ENCODE measurements at places on chromosomes 13 and 19.

DNA sequence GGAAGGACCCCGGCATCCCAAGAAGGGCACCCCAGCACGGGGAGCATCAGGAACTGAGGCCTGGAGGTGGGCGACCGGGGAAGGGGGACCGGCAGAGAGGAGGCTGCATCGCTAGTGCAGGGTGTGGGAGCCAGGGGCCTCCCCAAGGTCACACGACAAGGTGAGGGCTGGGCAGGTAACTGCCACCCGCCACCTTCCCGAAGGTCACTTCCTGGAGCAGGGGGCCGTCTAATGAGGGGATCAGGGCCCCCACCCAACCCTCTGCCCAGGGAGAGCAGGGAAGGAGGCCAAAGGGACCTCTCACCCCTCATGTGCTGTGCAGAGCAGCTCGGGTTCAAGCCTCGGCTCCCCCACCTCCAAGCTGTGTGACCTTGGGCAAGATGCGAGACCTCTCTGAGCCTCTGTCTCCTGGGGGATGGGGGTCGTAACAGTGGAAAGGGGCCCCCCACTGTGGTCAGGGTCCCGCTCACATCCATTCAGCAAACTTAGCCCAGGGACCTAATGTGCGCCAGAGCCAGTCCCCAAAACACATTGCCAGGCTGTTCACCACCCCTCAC, 6.0 kb downstream of the ZBTB7A start:
- no peak for DNase-seq

DNA sequence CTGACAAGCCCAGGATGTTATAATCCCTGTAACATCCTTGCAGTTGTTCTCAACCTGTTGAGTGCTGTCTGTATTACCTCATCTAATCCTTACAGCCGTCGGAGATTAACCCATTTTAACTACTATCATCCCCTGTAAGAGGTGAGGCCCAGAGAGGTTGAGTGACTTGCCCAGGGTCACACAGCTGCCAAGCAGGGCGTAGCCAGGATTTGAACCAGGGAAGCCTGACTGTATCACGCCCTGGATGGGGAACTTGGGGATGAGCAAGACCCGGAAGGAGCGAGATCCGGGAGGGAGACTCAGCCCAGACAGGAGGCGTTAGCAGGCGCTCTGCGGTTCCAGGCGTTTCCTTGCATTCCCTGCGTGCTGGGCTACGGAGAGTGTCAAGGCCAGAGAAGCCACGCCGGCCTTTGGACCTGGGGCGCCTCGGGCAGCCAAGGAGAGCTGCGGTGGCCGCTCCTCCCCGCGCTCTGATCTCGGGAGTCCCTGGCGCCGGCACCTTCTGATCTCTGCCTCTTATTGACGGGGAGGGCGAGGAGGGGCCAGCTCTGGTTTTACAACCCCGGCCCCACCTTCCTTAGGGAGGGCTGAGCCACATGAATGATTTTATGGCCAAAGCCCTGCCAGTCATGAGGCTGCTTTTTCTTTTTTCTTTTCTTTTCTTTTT, 6.2 kb downstream of the SULT2B1 start:
- DNase-seq = no peak

- no peak for DNase-seq
Observed at GRCh38 chr19:29761575-29762232, 46.6 kb upstream of the C19orf12 start.

- DNase-seq = no peak
Observed at GRCh38 chr13:96519380-96519779, 429.5 kb downstream of the HS6ST3 start.

DNA sequence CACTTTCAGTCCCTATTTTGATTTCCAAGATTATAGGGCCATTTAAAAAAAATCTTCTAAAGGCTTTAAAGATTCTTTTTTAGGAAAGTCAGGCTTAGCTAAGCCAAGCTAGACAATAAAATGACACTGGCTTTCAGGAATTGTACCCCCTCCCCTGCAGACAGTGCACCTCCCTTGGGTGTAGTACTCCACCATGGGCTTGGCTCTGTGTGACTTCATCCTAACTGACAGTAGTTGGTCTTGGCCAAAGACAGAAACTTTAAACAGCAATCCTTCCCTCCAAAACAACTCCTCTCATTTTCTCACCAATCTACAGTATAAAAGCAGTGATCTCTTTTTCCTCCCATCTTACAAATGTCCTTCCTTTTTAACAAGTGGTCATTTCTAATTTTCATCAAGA, 283.0 kb downstream of the DNAJC15 start:
- DNase-seq = no peak

DNA sequence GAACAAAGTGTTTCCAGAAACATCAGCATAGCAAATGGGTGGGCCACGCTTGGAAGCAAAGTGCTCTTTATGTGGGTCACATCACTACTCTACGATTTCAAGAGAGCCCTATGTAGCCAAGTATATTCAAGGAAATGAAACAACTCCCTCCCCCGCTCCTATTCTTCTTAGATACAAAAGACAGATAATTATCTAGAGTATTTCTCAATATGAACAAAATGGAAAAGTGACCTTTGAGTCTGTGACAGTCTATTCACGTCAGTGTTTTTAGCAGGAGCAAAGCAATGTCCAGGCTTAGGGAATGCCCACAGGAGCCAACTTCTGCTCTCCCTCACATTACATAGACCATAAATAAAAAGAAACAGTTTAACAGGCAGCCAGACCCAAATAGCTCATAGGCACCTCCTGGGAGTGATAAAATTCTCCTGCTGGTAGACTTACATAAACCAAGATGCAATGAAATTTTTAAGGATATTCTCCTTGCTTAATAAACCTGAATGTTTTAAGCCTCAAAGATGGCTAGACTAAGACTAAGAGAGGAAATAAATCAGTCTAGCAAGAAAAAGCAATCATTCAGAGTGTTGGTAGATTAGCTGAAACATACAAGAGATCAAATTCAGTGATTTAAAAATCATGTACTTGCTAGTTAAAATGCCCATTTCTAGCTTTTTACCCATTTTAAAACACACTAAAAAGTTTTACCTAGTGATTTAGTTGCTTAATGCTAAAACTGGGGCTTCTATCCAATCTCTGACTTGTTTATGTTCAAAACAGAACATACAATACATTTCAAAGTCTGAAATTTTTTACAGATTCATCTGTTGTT, 182.8 kb downstream of the RGCC start:
- DNase-seq = no peak

GRCh38 chr19:2187159-2187558, 23.4 kb downstream of the DOT1L start:
- no peak for DNase-seq

GRCh38 chr13:109110159-109110558, 480.7 kb downstream of the MYO16 start:
- no peak for DNase-seq

DNA sequence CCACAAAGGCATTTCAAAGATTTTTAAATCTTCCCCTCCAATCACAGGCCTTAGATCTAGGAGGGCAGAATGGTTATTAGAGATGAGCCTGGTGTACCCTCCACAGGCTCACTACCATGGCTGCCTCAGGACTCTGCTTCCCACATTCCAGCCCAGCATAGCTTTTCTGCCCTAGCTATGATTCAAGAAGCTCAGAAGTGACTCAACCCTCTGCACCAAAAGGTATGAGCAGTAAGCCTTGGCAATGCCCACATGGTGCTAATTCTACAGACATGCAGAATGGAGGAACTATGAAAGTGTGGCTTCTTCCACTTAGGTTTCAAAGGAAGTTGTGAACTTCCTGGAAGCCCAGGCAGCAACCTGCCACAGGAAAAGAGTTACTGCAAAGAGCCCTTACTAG, 786.2 kb downstream of the SLITRK6 start:
- no peak for DNase-seq

GRCh38 chr13:110244071-110244830, 62.7 kb downstream of the COL4A1 start:
- DNase-seq = no peak

DNA sequence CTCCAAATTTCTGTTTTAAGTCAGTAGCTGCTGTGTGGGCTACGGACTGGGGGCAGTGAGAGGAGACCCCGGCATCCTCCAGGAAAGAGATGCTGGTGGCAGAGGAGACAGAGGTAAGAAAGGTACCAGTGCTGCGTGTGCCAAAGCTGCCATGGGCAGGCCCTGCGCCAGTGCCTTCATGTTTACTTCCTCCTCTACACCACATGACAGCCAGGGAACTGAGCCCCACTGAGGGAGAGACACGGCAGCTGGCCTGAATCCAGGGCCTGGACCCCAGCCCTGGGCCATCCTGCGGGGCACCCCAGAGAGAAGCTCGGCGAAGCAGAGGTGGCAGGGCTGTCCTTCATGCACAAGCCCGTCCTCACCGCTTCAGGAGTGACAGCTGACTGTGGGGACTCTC, 22.7 kb upstream of the CCNP start:
- no peak for DNase-seq

DNA sequence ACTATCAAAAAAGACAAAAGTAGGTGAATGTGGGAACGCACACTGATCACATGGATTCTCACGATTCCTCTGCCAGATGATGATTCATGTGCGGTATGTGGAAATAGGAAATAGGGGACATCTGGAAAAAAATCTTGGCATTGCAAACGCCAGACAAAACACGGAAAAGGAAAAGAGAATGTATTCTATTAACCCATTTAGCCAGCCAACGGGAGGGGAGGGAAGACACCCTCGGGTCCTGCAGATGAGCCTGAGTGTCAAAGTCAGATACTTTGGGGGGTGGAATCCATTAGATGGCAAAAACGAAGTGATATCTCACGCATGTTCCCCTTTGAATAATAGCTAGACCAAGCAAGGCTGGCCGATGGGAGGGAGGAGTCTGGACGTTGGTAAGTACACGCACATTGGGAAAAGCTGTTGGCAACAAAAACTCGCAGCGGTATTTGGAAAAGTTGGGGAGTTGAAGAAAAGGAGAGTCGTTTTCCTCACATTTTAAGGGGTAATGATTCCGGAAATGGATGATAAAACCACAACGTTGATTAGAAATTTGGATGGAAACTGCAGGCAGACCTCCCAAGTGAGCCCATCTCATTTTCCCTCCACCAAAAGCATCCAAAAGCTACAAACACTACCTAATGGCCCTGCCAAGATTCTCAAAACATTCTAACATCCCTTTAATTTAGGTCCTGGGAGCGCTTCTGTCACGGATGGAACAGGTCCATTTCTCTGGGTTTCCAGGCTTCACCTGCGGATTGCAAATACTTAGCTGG, 73.6 kb downstream of the COL4A1 start:
- no peak for DNase-seq

DNA sequence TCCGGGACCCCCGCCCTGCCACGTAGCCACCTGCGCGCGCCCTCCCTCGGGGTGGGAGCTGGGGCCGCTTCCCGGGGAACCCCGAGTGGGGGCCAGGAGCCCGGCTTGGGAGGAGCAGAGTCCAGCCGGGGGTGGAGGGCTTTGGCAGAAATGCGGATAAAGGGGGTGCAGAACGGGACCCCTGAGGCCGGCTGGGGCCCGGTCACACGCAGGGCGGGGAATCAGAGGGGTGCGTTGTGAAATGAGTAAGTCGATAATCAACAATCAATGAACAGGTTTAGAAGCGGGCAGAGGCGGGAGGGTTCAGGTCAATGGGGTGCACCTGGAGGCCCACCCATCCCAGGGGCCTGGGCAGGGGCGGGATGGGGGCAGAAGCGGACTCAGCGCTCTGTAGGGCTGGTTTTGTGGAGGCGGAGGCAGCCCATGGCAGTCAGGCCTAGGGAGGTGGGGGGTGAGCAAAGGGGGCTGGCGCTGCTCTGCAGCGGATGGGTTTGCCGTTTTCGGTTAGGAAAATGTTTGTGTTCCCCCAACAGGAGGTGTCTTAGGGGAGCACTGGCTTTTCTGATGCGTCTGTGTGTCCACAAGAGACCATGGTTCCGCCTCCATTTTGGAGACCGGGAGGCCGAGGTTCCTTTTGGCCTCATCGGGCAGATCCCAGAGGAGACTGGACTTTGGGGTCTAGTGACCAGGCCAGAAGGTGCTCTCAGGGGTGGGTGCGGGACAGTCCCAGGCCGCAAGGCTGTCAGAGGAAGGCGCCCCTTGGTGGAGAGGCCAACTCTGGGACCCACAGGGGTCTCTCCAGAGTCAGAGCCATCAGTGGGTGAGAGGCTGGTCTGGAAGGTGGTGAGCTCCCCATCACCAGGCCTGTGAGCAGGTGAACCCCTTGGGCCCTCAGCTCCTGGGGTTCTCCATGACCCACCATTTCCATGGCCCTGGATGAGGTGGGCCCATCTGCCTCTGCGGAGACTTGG, 683 bp upstream of the DIRAS1 start:
- no peak for DNase-seq

GRCh38 chr19:2618611-2619010, 83.9 kb downstream of the GNG7 start:
- no peak for DNase-seq

DNA sequence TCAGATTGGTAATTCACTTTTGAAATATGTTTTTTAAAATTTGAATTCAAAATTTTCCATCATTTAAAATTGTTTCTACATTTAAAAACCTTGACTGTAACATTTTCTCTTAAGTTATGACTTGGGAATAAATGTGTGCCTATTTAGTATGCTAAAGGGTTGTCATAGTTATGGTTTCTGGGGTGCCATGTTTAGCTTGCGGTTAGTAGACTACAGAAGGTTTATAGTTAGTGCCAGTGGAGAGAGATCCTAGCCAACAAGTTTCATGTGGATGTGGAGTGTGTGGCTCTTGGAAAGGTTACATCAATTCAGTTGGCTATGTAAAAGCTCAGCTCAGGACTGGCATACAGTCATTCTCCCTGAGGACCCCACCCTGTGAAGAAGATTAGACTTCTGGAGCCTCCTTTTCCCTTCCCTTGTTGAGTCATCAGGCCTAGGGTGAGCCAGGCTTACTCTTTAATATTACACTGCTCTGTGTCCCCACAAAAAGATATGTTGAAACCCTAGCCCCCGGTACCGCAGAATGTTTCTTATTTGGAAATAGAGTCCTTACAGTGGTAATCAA, 20.4 kb downstream of the LMO7 start:
- no peak for DNase-seq

- DNase-seq = no peak
Observed at GRCh38 chr13:41780715-41781706, 179.9 kb downstream of the VWA8 start.

GRCh38 chr19:21587117-21587461, 81.7 kb downstream of the ZNF429 start:
- DNase-seq = no peak

DNA sequence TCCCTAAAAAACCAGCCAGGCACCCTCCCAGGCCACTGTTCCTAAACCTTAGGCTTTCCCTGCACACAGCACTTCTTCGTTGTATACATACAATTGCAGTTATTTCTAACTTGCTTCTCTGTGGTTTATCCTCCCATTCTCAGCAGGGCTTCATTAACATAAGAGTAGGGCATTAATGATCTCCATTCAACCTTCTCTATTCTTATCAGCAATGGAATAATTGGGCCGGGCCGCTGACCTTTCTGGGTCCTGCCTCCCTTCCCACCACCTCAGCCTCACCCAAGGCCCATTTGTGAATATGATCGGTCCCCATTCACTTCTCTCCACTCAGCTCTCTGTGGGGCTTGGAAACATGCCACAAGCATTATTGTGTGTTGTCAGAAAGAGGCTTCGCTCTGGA, 184.2 kb downstream of the SUCLA2 start:
- no peak for DNase-seq

- DNase-seq = no peak
Observed at GRCh38 chr13:33640832-33641231, 177.1 kb upstream of the RFC3 start.

GRCh38 chr13:77716692-77717091, 19.2 kb downstream of the SLAIN1 start:
- DNase-seq = no peak

Measured in NCI-H187 treated with DMSO at 0.1 percent for 48 hours (cell line).